Natural killer cell (primary cell): ENCODE measurements at places on chromosomes 7 and 10. TPM values are rescaled to one million over a fixed set of nuclear protein-coding genes. Genes with fewer than 3 reads are reported as not detected.

- no peaks in the 10 kb centered on the region for H3K27me3 ChIP-seq
- no peak for DNase-seq
- H3K4me1 ChIP-seq, result no peaks in the 10 kb centered on the region
- peaks cover 17% of the 10 kb centered on the region for H3K36me3 ChIP-seq
These were observed 8.2 kb upstream of the NDUFB2 start for GRCh38 chr7:140688341-140688740.

DNA sequence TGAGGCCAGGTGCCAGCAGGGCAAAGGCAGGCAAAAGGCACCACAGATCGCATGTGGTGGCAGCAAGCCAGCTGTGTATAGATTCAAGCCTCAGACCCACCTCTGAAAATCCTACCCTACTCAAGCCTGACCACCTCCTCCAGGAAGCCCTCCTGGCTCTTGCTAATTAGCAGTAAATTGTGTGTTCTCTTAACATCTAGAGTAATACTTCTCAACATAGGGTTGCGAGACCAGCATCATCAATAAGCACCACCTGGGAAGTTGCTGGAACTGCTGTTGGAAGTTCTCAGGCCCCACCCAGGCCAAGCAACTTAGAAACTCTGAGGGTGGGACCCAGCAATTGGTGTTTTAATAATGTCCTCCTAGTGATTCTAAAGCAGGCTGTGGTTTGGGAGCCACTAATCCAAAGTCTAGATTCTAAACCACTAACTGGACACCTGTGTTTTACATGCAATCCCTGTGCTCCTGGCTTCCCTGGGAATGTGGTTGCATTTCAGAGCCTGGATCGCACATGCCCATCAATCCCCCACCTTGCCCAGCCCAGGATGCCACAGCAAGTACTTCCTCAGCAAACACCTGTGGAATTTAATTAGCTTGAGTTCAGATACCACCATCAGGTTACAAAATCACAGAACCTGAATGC is 46.2 kb downstream of the KCNMA1 start:
- DNase-seq, result no peak
- H3K27me3 ChIP-seq, result no peaks in the 10 kb centered on the region
- no peak overlapping the region for H3K27ac ChIP-seq

- no peaks in the 10 kb centered on the region for H3K27me3 ChIP-seq
- H3K4me1 ChIP-seq, result peaks cover 8% of the 10 kb centered on the region
- H3K27ac ChIP-seq, result no peak overlapping the region
These were observed 35.4 kb downstream of the KLF6 start for GRCh38 chr10:3749600-3749999.

DNA sequence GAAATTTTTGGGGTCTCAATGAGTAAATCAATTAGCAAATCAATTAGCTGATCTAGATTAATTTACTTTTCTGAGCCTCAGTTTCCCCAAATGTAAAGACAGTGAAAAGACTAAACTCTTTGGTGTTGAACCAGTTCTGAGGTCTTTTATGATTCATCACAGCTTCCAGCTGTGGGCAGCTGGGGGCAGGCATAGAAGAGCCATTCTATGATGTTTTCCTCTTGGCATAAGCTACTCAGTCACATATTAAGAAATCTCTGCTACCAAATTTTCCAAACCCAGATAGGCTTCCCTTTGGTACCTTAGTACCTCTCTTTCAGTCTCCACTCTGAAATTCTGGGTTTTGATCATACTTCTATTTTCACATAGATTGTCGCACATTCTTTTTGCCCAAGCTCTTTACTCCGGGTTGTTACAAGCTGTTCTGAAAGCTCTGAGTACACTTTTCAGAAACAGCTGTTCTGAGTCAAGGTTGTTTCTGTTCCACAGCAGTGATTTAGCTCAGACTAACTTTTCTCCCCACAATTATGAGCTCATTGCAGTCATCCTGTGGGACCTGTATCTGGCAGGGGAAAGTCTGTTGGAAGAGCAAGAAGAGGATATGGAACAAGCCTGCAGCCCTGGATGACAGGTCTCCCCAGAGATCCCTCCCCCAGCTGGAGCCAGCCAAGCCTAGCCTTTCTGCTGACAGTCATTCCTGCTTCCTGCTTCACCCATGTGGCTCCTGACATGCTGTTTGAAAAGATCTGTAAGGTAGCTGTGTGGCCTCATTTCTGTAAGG is 599.6 kb upstream of the GHITM start:
- H3K36me3 ChIP-seq, result no peaks in the 10 kb centered on the region
- no peak for DNase-seq
- H3K27me3 ChIP-seq, result no peaks in the 10 kb centered on the region
- H3K27ac ChIP-seq, result no peak overlapping the region

- no peak overlapping the region for H3K4me3 ChIP-seq
- no peaks in the 10 kb centered on the region for H3K4me1 ChIP-seq
- no peaks in the 10 kb centered on the region for H3K27me3 ChIP-seq
- no peak overlapping the region for H3K27ac ChIP-seq
These were observed 82.6 kb upstream of the PCGF5 start for GRCh38 chr10:91137822-91138221.

Gene ZNF438
- 3.7 TPM for total RNA-seq

Gene SUGCT
- 0.40 TPM for total RNA-seq

Gene GPR26
- total RNA-seq, result not detected

Gene CCL24
- total RNA-seq, result not detected
